ENCODE measurements at places on chromosomes 2 and 18.

GRCh38 chr2:140808820-140809219 lies 1322.0 kb downstream of the LRP1B start:
- DNase-seq: no peak

DNA sequence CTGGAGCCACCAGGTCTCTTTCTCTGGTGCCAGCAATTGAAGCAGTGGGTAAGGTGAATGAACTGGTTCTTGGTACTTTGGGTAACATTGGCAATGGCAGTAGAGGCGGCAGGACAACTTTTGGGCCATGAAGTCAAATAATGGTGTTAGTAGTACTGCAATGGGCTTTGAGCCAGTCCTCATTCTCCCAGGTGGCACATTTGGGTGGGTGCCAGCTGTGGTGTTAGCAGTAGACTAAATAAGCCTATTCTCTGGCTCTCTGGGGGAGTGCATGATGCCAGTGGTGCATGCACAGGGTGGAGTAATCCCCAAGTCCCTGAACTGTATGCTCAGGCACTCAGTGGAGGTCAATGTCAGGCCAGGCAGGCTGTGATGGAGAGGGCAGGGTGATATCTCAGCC lies 120.2 kb upstream of the LRRTM4 start:
- no peak for DNase-seq

GRCh38 chr2:209422191-209422754 lies 1.6 kb upstream of the MAP2 start:
- no peak for DNase-seq

GRCh38 chr2:56522605-56523089 lies 338.9 kb downstream of the CCDC85A start:
- DNase-seq: no peak

GRCh38 chr2:241686324-241686649 lies 328 bp downstream of the DTYMK start:
- no peak for DNase-seq

DNA sequence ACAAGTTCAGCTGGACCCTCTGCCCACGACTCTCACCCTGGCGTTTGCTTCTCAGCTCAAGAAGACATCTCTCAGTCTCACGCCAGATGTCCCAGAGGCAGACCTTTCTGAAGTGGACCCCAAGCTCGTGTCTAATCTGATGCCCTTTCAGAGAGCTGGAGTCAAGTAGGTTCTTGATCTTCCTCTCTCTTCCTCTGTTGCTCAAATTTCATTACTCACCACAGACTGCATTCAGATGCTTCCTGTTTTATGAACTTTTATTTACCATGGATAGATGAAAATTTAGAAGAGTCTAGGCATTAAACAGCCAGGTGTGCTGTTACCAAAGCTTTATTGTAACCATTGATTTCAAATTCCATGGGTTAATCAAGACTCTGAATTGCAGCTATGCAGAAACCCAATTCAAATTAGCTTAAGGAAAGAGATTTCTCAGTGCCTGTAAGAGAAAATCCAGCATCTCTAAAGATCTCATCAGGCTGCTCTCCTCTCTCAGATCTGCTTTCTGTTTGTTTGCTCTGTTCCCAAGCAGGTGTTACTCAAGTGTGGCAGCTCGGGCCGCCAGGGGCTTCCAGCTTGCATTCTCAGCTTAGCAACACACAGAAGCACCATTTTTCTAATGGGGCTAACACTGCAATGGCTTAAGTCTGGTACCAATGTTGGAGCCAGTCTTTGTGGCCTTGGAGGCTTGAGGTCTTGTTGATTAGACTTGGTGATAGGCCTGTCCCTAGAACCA lies 16.5 kb downstream of the SMARCAL1 start:
- DNase-seq: no peak

DNA sequence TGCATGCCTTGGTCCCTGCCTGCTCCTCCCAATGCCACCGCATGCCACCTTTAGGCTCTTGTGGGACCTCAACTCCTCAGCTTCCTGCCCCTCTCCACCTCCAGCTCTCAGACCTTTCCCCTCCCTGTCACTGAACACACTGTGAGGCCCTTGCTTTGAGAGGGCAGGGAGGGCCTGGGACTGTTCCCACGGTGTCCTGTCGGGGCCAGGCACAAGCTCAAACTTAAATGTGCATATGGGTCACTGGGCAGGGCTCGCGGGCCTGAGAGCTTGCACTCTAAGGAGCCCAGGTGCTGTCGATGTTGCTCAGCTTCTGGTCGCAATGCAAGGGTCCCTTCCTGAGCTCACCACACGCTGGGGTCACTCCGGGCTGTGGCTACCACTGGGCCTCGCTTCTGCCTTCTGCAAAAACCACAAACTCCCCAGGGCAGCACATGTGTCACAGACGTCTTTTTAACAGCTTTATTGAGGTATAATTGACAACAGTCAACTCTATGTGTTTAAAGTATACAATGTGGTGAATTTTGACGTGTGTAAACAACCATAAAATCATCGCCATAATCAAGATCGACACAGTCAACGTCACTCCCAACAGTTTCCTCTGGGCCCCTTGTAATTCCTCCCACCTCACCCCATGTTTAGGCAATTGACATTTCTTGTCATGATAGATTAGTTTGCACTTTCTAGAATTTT lies 11.9 kb upstream of the B3GNT7 start:
- no peak for DNase-seq

DNA sequence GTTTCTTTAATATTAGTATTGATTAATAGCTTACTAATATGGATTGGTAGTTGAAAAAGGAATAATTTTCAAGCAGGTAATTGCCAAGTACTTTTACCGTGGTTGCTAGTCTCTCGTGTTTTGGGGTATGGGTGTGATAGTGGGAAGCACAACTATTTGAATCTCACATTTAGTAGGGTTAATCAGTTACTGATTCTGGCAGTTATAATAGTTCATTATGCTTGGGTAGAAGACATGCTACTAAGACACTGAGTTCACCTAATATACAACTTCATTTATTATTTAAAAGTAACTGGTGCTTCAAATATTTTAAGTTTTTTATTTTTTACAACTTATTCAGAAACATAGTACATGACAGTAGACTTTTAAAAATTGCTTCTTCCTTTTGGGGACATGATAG lies 33.5 kb downstream of the SOCS6 start:
- DNase-seq: no peak

DNA sequence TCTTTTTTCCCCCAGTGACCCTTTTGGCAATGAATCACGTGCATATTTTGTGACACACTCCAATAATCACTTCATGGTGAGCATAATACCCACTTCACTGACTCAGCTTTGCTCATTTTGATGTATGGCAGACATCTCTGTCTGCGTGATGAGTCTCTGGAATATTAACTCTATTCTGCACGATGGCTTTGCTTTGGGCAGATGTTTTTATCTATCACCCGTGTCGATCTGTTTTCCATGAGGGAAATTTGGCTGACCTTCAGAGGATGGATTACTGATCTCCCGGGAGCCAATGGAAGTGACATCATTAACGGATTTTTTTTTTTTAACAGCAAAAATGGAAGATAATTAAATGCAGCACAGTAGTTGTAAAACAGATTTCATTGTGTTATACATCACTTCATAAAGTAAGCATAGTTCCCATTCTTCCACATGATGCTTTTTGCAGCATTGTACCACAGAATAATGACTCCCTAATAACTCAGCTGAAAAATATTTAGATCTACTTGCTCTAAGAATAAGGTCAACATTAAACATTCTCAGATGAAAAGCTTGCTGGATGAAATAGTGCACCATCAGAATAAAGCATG lies 29.8 kb downstream of the CDC42EP3 start:
- DNase-seq: no peak

DNA sequence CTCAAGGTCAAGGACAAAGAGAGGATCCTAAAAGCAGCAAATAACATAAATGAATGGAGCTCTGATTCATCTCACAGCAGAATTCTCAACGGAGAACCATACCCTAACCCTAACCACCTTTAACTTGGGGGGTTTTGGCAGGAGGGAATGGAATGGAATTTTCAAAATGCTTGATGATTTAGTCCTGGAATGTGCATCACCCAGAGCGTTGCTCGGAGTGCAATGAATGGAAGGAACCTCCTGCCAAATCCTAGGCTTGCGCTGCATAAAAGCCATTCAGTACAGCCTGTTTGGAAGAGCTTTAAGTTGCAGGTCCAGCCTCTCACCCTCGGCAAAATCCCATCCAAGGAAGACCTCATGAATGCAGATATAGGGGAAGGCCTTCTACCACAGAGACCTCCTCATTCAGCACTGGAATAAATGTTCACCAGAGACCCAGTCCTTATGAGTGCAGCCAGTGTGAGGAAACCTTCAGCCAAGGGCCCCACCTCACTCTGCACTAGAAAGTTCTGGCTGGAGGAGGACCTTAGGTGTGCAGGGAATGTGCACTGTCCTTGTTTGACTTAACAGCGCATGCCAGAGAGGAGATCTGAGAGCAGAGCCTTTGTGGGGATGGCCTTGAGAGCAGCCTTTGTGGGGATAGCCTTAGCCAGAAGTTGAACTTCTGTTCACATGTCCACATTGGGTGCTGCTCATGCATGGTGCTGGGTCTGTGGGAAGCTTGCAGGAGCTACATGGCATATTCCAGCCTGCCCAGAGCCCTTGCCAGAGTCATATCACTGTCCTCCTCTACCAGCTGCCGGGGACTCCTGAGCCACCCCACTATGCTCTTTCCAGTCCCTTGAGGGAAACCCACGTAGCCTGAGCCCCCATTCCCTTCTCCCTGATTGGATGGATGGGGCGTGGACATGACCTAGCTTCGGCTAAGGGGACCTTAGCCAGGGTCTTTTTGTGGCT lies 30.5 kb downstream of the ASB1 start:
- DNase-seq: no peak

DNA sequence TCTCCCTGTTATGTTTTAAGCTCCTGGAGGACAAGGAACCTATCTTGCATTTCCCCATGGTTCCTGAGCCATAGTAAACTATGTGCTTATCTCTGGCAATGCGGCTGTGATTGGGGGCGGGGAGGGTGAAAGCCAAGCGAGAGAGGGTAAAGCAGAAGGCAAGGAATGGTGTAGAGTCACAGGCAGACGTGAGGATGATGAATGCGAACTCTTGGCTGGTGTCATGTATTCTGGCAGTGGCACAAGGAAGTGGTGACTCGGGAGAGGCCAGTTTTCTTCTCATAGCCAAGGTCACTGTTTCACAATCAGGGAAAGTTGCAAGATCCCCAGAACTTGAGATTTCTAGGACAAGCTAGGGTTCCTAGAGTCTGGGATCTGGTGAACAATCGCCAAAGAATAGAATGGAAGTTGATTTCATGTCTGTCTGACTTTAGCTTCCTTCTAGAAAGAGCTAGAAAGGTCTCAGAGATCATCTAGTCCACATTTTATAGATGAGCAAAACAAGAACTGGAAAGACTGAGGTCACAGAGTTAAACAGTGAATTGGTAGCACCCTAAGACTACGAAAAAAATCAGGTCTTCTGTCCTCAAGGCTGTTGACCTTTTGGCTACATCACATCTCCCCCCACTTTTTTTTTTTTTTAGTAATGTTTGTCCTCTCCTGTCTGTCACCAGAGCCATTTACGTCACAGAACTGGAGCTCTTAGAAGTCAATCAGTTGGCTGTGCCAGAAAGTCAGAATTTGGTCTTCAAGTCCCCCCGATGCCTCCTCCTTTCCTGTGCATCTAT lies 137.0 kb downstream of the BCL11A start:
- no peak for DNase-seq

GRCh38 chr2:232563580-232563979 lies 13.1 kb downstream of the EIF4E2 start:
- DNase-seq: no peak

- no peak for DNase-seq
Measured at GRCh38 chr2:1881998-1882397, 137.7 kb upstream of the PXDN start.
